ENCODE measurements at places on chromosomes 13 and 19.

DNA sequence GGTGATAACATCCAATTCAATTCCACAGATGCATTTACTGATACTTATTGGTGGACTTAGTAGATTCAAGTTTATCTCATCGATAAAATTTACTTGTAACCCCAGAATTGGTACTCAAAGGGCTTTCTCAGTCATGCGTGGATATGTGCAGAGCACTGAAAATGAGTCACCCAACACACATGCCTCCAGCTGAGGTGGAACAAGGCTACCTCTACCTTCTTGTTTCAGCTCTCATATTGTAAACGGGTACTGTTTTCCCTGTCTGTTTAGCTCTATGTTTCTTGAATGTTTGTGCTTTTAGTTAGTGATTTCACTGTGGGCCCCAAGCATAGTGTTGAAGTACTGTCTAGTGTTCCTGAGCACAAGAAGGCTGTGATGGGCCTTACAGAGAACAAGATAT lies 1.5 kb downstream of the LRRC63 start:
- ATAC-seq: no peak

DNA sequence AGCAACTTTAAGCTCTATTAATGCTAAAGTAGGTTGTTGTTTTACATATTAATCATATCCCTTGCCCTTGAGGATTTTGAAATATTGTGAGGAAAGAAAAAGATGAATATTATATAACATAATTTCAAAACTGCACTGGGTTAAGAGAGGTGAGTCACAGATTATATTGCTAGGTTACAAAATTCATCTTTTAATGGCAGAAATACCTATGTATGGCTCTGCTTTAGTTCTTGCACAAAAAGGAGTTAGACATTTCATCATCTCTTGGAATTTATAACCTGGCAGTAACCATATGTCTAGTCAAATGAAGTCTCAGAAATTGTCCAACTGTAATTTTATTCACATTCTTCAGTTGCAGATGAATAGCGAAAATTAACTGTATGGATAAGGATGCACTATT lies 2041.1 kb downstream of the OLFM4 start:
- ATAC-seq: no peak

GRCh38 chr19:39997638-39998216 lies 867 bp downstream of the ZNF546 start:
- ATAC-seq: no peak

DNA sequence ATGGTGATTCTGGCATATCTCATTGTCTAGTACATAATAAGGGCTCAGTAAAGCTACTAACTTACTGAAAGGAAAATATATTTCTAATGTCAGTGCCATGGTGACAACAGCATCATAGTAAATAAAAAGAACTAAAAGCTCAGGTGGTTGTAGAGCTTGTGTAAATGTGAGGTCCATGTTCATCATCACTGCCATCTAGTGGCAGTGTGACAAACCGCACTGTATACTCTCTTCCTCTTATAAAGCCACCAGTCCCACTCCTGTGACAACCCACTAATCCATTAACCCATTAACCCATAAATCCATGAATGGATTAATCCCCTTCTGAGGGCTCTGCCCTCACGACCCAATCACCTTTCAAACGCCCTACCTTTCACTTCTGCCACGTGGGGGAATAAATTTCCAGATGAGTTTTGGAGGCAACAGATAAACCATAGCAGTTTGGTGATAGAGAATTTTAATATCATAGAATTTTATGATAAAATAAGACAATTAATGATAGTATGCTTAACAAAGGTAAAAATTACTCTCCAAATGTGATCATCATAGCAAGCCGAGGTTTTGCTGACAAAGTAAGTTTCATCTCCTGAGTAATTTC lies 160.4 kb upstream of the SGCG start:
- ATAC-seq: peak; percentile 76

- ATAC-seq: no peak
Measured at GRCh38 chr13:79779761-79780160, 298.8 kb downstream of the NDFIP2 start.

Measured in stimulated activated memory B cell treated with anti-CD40 and anti-IgM and Interleukin-4, amounts not matched to agents 10 μg/mL and 1 μg/mL and 100 μg/mL, for 72 hours (primary cell).